ENCODE measurements at places on chromosomes 12 and 14.

DNA sequence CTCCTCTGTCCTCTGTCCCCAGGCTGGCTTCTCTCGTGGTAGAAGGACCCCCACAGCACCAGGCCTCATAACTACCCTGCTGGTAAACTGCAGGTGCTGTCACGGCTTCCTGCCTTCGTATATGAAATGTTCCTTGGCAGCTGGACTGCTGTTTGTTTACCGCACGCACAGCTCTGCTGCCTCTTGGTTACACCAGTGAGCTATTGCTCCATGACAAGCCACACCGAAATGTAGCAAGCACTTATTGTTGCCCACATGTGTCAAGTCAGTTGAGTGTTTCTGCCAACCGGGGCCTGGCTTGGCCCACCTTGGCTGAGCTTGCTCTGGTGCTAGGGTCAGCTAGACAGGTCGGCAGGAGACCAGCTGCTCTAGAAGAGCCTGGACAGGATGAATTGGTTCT lies 21.7 kb upstream of the TCL1B start:
- no peak for DNase-seq

- DNase-seq = no peak
Measured at GRCh38 chr12:119338593-119339363, 4.2 kb downstream of the CCDC60 start.

- DNase-seq = no peak
Measured at GRCh38 chr14:23525611-23526010, 26.0 kb downstream of the ZFHX2 start.

DNA sequence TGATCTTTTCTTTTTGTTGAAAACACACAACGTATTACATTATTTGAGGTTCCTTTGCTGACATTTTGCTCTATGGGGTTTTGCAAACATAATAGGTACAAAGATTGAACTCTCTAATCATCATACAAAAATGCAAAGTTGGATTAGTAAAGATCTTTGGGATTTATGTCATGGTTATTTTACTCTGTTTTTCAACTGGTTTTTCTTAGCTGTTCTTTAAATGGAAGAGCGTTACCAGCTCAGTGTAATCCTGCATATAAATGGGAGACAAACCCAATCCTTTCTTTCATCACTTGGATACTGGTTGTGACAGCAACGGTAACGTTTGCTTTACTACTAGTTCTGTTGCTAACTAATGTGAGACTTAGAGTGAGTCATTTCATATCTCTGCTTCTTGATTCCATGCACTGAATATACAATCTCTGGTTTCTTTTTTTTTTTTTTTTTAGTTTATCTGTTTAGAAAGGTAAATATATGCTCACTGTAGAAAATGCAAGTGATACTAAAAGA lies 104.9 kb upstream of the NOVA1 start:
- no peak for DNase-seq

GRCh38 chr12:106079148-106079738 lies 59.5 kb downstream of the NUAK1 start:
- DNase-seq = no peak

GRCh38 chr12:79155683-79156082 lies 291.1 kb downstream of the SYT1 start:
- no peak for DNase-seq

DNA sequence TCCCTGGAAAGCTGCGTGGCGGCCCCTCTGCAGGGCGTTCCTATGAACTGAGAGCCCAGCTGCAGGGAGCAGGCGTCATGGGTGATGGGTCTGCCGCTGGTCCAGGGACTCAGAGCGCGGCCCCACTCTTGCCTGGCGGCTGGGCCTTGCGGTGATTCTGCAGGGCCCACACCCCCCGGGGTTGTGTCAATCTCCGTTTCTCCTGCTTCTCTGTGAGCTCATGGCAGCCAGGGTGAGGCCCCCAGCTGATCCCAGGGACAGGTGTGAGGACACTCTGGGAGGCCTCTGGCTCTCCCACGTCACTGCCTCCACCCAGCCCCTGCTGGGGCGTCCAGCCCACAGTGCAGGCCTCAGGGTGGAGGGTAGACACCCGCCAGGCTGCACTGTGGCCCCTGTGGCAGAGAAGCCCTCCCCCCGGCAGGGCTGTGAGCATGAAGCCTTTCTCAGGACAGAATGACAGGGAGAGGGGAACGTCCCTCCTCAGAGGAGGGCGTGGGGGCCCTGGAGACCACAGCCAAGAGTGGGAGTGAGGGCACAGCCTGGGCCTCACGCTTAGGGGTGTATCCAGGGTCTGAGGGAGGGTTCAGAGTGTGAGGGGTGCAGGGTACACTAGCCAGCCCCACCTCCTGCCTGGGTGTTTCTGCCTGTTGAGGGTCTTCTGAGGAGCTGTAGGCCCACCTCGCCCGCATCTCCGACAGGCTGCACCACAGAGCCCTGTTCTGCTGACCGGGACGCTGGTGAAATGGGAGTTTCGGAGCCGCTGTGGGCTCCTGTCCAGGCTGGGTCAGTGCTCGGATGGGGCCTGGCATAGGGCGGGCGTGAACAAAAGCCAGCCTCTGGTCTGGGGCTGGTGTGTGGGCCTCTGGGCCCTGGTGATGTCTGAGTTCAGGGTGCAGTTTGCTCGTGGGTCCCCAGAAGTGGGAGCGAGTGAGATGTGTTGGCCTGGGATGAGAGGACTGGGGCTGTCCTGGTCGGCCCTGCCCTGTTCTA lies 26.7 kb upstream of the CRIP2 start:
- no peak for DNase-seq

DNA sequence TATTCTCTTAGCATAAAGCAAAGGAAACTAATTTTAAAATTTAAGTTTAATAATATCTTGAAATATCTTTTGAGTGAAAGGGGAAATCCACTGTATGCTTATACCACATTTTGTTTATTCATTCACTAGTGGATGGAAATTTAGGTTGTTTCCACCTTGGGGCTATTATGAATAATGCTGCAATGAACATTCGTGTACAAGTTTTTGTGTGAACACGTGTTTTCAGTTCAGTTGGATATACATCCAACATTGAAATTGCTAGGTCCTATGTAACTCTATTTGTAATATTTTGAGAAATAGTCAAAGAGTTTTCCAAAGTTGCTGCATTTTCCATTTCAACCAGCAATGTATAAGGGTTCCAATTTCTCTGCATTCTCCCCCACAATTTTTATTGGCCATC lies 83.7 kb upstream of the ETV6 start:
- DNase-seq = no peak

DNA sequence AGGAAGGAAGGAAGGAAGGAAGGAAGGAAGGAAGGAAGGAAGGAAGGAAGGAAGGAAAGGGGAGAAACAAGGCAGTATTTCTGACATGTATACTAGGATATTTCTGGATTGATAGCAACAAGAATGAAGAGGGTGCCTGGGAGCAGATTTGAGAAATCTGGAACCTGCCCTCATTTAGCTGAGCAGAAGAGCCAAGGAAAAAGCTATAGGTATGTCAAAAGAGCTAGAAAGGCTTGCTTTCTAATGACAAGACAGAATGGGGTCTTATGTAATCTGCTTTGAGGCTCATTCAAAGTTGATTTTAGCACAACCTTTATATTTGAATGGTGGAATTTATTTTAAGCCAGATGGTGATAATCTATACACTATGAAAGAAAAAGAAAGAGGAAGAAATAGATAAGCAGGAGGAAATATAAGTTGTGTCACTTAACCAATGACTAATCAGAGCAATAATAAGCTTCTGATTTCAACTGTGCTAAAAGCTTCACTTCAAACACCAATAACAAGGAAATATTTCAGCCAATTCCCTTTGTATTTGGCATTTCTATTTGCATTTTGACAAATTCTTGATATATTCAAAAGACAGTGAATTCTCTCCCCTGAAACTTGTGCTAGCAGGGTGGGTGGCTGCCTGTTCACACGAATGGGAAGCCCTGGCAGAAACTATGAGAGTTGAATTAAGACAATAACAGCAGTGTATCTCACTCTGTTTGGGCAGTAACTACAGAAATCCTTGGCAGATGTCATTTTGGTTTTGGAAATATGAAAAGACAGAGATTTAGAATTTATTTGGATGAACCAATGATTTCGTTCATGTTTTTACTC lies 76.3 kb upstream of the FLRT2 start:
- no peak for DNase-seq

- DNase-seq = no peak
Measured at GRCh38 chr14:34797747-34798583, 77.2 kb downstream of the BAZ1A start.

DNA sequence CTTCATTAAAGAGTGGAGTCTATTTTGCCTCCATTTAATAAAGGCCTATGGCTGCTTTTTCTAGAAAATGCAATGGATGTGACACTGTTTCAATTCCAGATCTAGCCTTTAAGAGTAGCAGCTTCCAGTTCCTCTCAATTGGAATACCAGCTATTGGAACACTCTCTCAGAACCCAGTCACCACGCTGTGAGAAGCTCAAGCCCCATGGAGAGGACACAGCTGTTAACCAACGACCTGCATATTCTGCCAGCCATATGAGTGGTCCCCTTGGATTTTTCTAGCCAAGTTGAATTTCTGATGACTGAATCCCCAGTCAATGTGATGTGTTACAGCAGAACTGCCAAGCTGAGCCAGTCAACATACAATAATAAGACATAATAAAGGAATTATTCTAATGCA lies 131.8 kb downstream of the TMTC3 start:
- DNase-seq = no peak

GRCh38 chr12:3097186-3097804 lies 20.1 kb downstream of the TSPAN9 start:
- DNase-seq = peak; percentile 8

GRCh38 chr12:106251631-106252455 lies 4.0 kb upstream of the CKAP4 start:
- peak; percentile 45 for DNase-seq

GRCh38 chr14:96016501-96017160 lies 22.5 kb upstream of the C14orf132 start:
- DNase-seq = no peak

DNA sequence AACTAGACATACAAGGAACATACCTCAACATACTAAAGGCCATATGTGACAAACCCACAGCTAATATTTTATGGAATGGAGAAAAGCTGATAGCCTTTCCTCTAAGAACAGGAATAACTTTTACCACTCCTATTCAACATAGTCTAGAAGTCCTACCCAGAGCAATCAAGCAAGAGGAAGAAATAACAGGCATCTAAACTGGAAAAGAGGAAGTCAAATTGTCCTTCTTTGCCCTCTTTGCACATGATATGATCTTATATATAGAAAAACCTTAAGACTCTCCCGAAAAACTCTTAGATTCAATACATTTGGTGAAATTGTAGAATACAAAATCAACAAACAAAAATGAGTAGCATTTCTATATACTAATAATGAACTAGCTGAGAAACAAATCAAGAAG lies 110.0 kb downstream of the ATP23 start:
- DNase-seq = no peak

DNA sequence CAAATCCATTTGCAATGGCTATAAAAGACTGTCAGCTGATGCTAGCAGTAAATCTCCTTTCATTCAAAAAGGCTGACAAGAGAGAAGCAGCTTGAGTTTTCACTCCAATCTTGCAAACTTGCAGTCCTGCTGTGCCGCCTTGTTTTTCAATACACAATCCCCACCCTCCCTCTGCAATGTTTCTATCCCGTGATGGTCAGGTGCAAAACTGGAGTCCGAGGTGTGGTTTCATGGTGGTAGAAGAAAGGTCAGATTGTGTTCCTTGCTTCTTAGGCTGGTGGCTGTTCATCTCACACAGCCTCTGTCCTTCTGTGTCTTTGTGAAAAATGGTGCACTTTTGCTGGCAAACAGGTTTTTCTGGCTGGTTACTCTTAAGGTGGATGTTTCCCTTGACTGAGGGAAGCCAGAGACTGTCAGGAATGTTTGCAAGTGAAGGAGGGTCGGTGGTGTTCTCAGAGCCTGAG lies 27.7 kb upstream of the TBX3 start:
- DNase-seq = no peak

GRCh38 chr14:91419044-91419397 lies 1.4 kb upstream of the CCDC88C start:
- DNase-seq = no peak

- DNase-seq = peak; percentile 16
Measured at GRCh38 chr12:68042212-68042699, 53.0 kb downstream of the IFNG-AS1 start.

GRCh38 chr14:58100735-58101368 lies 51.2 kb downstream of the ARMH4 start:
- no peak for DNase-seq

- DNase-seq = no peak
Measured at GRCh38 chr12:73678335-73678734, 859.3 kb upstream of the ATXN7L3B start.

GRCh38 chr12:128603573-128604115 lies 220.1 kb downstream of the SLC15A4 start:
- no peak for DNase-seq

- no peak for DNase-seq
Measured at GRCh38 chr12:62700091-62700880, 233.7 kb downstream of the MON2 start.

DNA sequence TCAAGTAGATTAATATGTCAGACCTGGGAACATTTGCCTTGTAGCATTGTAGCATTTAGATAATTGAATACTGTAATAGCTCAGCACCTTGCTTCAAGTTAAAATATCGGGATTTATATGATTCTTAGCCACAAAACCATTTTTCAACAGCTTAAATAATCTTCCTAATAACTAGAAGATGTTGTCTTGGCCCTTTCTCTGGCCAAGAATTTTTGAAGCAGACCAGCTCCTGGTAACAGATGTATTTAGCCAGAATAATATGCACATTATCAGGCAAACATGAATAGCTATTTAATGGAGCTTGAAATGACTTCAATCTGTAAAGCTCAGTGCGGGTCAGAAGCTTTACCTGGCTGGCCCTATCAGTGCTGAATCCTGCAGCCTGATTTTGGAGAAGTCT lies 913.1 kb downstream of the AACS start:
- DNase-seq = no peak

- DNase-seq = no peak
Measured at GRCh38 chr12:54051874-54052437, 1.7 kb upstream of the HOXC4 start.

DNA sequence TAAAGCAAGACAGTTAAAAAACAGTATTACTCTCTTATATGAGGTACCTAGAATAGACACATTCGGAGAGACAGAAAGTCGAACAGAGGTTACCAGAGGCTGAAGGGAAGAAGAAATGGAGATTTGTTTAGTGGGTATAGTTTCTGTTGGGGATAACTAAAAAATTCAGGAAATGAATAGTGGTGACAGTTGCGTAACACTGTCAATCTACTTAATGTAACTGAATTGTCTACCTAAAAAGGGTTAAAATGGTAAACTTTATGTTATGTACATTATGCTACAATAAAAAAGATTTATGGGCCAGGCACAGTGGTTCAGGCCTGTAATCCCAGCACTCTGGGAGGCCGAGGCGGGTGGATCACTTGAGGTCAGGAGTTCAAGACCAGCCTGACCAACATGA lies 30.6 kb upstream of the SLC6A13 start:
- DNase-seq = no peak

- no peak for DNase-seq
Measured at GRCh38 chr12:122121745-122122144, 43.2 kb downstream of the MLXIP start.

- no peak for DNase-seq
Measured at GRCh38 chr12:30696103-30696408, 387 bp upstream of the IPO8 start.

GRCh38 chr12:31732926-31733548 lies 4.2 kb upstream of the AMN1 start:
- no peak for DNase-seq

- no peak for DNase-seq
Measured at GRCh38 chr14:44317441-44317746, 189.7 kb downstream of the FSCB start.
